ENCODE measurements at places on chromosomes 5 and 9. TPM values are rescaled to one million over a fixed set of nuclear protein-coding genes. Genes with fewer than 3 reads are reported as not detected.
A peak's percentile ranks its signal among the peaks of the same experiment; 100 is the strongest.

DNA sequence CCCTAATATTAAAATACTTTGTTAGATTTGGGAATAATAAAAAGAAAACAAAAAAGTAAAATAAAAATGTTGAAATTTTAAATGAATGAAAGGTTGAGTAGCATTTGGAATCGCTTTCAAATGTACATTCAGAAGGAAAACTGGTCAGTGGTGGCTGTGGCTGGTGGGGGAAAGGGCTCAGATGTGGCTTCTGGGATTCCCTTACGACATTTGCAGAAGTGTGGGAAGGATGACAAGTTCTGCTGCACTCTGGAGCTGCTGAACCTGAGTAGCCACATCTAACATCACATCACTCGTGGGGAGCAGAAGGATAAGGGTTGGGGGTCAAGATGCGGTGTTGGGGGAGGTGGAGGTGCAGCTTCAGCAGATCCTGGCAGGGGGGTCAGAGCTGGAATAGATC is 25.6 kb upstream of the CAST start:
- no peaks in the 10 kb centered on the region for H3K36me3 ChIP-seq
- no peak for DNase-seq
- no peaks in the 10 kb centered on the region for H3K27me3 ChIP-seq
- no peak overlapping the region for H3K4me3 ChIP-seq
- H3K4me1 ChIP-seq: peaks cover 24% of the 10 kb centered on the region

DNA sequence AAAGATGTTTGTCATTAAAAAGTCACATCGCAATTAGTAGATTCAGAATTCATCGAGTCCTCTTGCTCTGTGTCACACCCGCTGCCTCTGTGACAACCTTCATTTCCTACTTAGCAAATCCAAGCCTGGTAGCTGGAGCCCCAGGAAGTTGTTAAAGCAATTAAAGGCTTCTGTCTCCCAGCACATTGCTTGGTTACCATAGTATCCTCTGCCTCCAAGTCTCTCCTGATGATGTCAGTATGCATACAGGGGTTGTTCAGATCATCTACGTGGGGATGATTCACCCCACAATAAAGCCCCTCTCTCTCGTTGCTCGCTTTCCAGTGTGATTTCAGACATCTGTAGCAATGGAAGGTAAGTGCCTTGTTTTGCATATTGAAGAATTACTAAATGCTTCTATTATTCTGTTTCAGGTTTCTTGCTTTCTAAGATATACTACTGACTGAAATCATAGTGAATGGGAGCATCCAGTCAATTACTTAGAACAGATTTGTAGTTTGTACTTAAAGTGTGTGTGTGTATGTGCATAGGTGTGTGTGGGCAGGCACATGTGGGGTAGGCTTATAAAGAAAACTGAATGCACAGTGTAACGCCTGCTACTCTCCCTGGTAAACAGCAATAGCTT is 52.9 kb downstream of the PAM start:
- no peaks in the 10 kb centered on the region for H3K36me3 ChIP-seq
- no peak for DNase-seq
- H3K4me1 ChIP-seq: no peaks in the 10 kb centered on the region
- H3K27me3 ChIP-seq: no peaks in the 10 kb centered on the region
- no peak overlapping the region for H3K4me3 ChIP-seq

GRCh38 chr9:74562611-74563010 is 65.5 kb downstream of the RORB start:
- H3K4me1 ChIP-seq: no peaks in the 10 kb centered on the region
- no peaks in the 10 kb centered on the region for H3K27me3 ChIP-seq
- H3K36me3 ChIP-seq: no peaks in the 10 kb centered on the region
- H3K27ac ChIP-seq: no peak overlapping the region
- no peak for DNase-seq

- H3K27ac ChIP-seq: no peak overlapping the region
- H3K4me1 ChIP-seq: no peaks in the 10 kb centered on the region
- peaks cover 67% of the 10 kb centered on the region for H3K27me3 ChIP-seq
Measured at GRCh38 chr5:180343831-180344695, 9.1 kb downstream of the GFPT2 start.

GRCh38 chr9:19369107-19369506 is 10.9 kb downstream of the RPS6 start:
- no peaks in the 10 kb centered on the region for H3K27me3 ChIP-seq
- H3K36me3 ChIP-seq: peaks cover 30% of the 10 kb centered on the region
- H3K27ac ChIP-seq: no peak overlapping the region
- no peaks in the 10 kb centered on the region for H3K4me1 ChIP-seq
- H3K4me3 ChIP-seq: no peak overlapping the region

DNA sequence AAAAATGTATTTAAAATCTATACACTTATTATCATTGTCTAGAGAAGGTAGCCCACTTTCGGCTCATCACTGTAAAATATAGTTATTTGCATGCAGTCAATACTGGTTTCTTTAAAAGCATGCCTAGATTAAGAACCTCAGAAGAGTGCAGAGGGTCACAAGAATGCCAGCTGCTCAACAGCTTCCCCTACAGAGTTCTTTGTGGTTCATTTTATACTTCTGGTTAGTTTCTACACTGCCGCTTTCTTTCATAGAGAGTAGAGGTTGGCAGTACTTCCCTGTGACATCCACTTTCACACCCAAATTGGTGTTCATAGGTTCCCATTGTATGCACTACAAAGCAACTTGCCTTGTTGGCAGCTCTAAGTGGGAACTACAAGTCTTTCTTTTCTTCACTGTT is 137.3 kb downstream of the KIAA0825 start:
- no peak overlapping the region for H3K27ac ChIP-seq
- H3K4me1 ChIP-seq: no peaks in the 10 kb centered on the region
- no peaks in the 10 kb centered on the region for H3K27me3 ChIP-seq
- H3K36me3 ChIP-seq: no peaks in the 10 kb centered on the region

- peaks cover 37% of the 10 kb centered on the region for H3K4me1 ChIP-seq
- H3K36me3 ChIP-seq: peaks cover 38% of the 10 kb centered on the region
- H3K27me3 ChIP-seq: no peaks in the 10 kb centered on the region
- H3K4me3 ChIP-seq: peak overlapping the region; percentile 84
Measured at GRCh38 chr5:54520438-54520846, 2.9 kb downstream of the SNX18 start.

Gene PCDHAC1
- 3.7 TPM for total RNA-seq

Measured in Calu3 (cell line).